T-helper 1 cell treated with Interleukin-12 subunit alpha and Interleukin-12 subunit beta and Interleukin-4 antibody, amounts not matched to agents 30 ng/mL and 1 ng/mL, for 36 hours (primary cell): ENCODE measurements at places on chromosomes 6 and 20. TPM values are rescaled to one million over a fixed set of nuclear protein-coding genes. Genes with fewer than 3 reads are reported as not detected.

Gene DEF6
- total RNA-seq, result 220 and 225 TPM in 2 replicates

Gene ZKSCAN3
- total RNA-seq, result 4.2 and 5.0 TPM in 2 replicates

Gene CFAP206
- total RNA-seq, result not detected in 2 replicates

Gene PXMP4
- 12.4 and 14.3 TPM in 2 replicates for total RNA-seq

Gene RIN2
- not detected in 2 replicates for total RNA-seq

Gene OR2B6
- total RNA-seq, result not detected in 2 replicates

Gene UBE2C
- total RNA-seq, result 132 and 140 TPM in 2 replicates

Gene C6orf141
- not detected in 2 replicates for total RNA-seq

Gene STMN3
- 14.3 and 15.5 TPM in 2 replicates for total RNA-seq

Gene BMP6
- 0.10 TPM in 1 of 2 replicates, not detected in the other for total RNA-seq

Gene BMP2
- not detected in 2 replicates for total RNA-seq

Gene GMPR
- 0.49 and 0.63 TPM in 2 replicates for total RNA-seq

Gene RSPO3
- total RNA-seq, result not detected in 2 replicates

Gene BMP7
- total RNA-seq, result 0.80 TPM in 1 of 2 replicates, not detected in the other

Gene HLA-DOA
- total RNA-seq, result 5.8 and 8.4 TPM in 2 replicates

Gene SLC2A10
- not detected in 2 replicates for total RNA-seq

Gene ARMH2
- 0.78 and 1.6 TPM in 2 replicates for total RNA-seq

Gene DOK5
- total RNA-seq, result 1.6 and 3.1 TPM in 2 replicates

Gene TRIM31
- not detected in 2 replicates for total RNA-seq

Gene CDC5L
- 24.1 and 26.6 TPM in 2 replicates for total RNA-seq

Gene OTOR
- total RNA-seq, result not detected in 2 replicates

Gene STK38
- total RNA-seq, result 78.5 and 79.2 TPM in 2 replicates

Gene VIP
- total RNA-seq, result not detected in 2 replicates

Gene PDE7B
- 7.1 and 8.4 TPM in 2 replicates for total RNA-seq

Gene HLA-G
- 2.7 and 3.2 TPM in 2 replicates for total RNA-seq

Gene MAFB
- 0.12 and 0.17 TPM in 2 replicates for total RNA-seq

Gene SLC52A3
- not detected in 2 replicates for total RNA-seq

Gene CYP21A2
- 1.0 and 1.4 TPM in 2 replicates for total RNA-seq

Gene AVP
- not detected in 2 replicates for total RNA-seq

Gene MYLK2
- total RNA-seq, result 0.59 and 0.64 TPM in 2 replicates

Gene GSTA2
- not detected in 2 replicates for total RNA-seq

Gene EYS
- not detected in 2 replicates for total RNA-seq

Gene DSP
- total RNA-seq, result 0.10 TPM in 1 of 2 replicates, not detected in the other

Gene PROKR2
- total RNA-seq, result not detected in 2 replicates

Gene STX11
- 26.8 and 27.5 TPM in 2 replicates for total RNA-seq

Gene ABHD16B
- not detected in 2 replicates for total RNA-seq

Gene PI16
- total RNA-seq, result 2.5 and 4.6 TPM in 2 replicates

Gene TAF4
- total RNA-seq, result 23.2 and 28.4 TPM in 2 replicates

Gene FGD2
- total RNA-seq, result 5.6 and 7.6 TPM in 2 replicates
